NCI-H226 (cell line): ENCODE measurements at places on chromosomes 11 and 22.

DNA sequence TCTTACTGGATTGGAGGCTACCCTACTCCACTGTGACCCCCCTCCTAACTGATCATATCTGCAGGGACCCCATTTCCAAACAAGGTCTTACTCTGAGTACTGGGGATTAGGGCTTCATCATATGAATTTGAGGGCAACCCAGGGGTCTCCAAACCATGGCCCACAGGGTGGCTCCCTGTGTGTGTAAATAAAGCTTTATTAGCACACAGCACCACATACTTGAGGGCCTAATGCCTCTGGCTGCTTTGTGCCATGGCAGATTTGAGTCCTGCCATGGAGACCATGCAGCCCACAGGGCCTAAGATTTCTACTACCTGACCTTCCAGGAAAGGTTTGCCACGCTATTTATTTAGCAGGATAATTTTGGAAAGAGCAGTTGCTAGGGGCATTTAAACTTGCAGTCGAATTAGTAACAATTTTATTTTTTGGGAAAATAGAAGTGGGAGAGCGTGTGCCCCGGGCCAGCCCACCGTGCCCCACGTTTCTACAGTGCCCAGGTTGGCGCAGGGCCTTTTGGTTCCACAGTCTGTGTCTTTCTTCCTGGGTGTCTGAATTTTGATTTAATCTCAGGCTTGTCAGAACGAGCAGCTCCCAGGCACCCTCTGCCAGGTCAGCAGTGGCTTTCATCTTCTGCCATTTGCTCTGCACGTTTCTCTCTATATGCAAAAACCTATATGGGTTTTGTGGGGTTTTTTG is 92.3 kb downstream of the KCNQ1 start:
- no peak for DNase-seq

DNA sequence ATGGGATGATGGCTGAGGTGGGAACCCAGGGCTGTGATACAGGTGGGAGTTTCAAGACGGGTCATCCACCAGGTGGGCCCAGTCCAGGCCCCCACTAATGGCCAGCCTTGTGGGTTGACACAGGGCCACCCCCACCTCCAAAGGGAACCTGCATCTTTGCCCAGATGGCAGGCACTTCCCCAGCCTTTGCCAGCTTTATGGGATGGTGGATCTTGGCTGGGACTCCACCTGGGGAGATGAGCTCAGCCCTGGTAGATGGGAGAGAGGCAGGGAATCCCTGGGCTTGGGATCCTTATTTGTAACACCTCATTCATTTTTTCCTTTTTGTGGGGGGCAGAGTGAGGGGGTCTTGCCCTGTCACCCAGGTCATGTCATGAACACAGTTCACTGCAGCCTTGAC is 33.4 kb downstream of the CD82 start:
- no peak for DNase-seq

DNA sequence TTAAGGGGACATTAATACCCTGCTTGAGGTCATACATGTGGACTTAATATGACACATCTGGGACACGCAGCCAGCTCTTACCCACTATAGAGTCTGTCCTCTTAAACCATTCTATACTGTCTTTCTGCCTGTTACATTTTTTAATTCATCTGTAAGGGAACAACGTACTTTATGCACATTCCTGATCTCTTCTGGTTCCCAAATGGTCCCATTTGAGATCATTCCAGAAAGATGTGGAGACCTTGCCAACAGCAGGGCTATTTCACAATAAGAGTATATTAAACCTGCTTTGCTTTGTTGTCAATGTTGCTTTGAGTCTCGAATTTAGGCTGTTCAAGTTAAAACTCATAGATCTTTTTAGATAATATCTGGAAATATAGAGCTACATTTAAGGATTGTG is 332.2 kb upstream of the RAG2 start:
- DNase-seq = no peak

- DNase-seq = no peak
Observed at GRCh38 chr11:119450590-119451326, 27.8 kb upstream of the THY1 start.

GRCh38 chr22:40877488-40877887 is 15.6 kb upstream of the DNAJB7 start:
- no peak for DNase-seq

DNA sequence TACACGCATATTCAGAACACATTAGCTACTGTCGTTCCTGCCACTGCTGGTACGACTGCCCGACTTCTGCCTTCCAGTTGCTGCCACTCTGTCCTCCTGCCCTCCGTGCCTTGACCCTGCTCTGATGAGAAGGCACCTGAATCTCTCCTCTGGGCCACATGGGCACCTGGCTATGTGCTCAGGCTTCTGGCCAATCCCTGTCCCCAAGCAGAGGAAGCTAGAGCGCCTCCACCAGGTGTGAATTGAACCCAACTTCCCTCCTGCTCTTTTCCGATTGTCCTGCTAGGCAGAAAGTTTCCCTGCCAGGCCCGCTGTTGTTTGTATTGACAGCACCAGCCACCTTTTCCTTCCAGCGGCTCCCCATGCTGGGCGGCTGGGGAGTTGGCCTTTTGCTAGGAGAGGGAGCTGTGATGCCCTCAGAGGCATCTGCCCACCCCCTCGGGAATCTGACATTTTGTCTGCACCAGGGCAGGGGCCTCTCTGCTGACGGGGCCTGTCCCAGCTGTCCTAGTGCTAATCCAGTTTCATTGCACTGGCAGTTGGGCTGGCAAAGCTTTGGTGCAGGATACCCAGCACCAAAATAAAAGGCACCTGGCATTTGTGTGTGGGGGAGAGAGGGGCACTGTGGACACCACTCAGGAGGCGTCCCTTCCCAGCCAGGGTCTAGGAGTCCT is 118.0 kb downstream of the GRIK4 start:
- no peak for DNase-seq

- no peak for DNase-seq
Observed at GRCh38 chr11:111819829-111820237, 51.5 kb downstream of the ALG9 start.
